Activated CD4-positive, alpha-beta memory T cell treated with anti-CD3 and anti-CD28 coated beads for 36 hours (primary cell): ENCODE measurements at places on chromosomes 13 and 19.

GRCh38 chr19:2054763-2055162 is 3.7 kb upstream of the MKNK2 start:
- DNase-seq: no peak

- DNase-seq: no peak
These were observed 221.4 kb upstream of the SLC10A2 start for GRCh38 chr13:103287659-103288058.

- peak; percentile 58 for DNase-seq
These were observed 59.5 kb downstream of the ZIC5 start for GRCh38 chr13:99911965-99912566.

GRCh38 chr13:40179445-40180281 is 486.8 kb downstream of the FOXO1 start:
- no peak for DNase-seq

- no peak for DNase-seq
These were observed 15.7 kb downstream of the MRPS12 start for GRCh38 chr19:38946229-38947010.

- peak; percentile 82 for DNase-seq
These were observed 8.6 kb upstream of the HIPK4 start for GRCh38 chr19:40398417-40399131.

GRCh38 chr19:42203700-42204099 is 13.8 kb downstream of the DEDD2 start:
- DNase-seq: no peak

DNA sequence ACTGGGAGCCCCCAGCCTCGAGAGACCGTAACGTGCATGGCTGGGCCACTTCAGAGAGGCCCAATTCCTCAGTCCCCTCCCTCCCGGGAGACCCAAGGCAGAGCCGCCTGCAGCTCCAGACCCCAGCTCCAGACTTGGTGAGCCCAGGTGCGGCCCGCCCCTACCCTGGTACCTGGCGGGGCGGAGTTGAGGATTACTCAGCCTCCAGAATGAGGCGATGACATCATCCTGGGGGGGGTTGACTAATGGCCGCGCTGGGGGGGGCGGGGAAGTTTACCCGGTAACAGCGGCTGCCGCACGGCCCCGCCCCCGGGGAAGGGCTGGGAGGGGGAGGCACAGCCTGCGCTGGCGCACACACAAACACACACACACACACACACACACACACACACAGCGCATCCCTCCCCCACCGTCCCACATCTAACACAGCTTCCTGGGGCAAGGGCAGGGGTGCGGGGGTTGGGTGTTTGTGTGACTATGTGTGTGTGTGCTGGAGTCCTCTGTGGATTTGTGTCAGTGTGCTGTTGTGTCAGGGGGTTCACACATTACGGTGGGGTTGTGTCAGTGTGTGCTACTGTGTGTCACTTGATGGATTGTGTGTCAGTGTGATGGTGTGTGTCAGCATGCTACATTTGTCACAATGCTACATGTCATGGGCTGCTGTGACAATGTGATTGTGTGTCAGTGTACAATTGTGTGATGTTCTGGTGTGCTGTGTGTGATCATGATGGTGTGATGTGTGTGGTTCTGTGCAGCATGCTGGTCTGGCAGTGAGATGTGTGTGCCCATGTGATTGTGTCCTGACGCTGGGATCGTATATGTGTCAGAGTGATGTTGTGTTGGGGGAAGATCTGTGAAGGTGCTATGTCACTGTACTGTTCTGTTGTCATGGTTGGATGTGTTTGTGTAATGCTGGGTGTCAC is 10.3 kb upstream of the BBC3 start:
- DNase-seq: peak; percentile 90

DNA sequence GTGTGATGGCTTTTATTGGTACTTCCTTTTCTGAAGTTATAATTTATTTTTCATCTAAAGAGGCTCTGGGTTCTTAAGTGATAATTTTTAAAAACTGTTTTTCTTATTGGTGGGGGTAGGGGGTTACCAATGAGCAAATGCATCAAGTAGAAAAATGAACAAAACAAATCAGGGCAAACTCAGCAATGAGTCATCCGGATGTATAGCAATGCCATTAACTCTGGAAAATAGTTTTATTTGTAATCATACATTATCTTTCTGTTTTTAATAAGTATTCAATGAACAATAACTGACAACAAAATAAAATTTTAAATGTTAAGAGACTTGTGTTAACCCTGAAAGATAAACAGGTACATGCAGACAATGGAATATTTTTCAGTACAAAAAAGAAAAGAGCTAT is 67.6 kb downstream of the UFM1 start:
- DNase-seq: no peak

GRCh38 chr13:112483299-112483698 is 104.7 kb downstream of the TUBGCP3 start:
- no peak for DNase-seq

DNA sequence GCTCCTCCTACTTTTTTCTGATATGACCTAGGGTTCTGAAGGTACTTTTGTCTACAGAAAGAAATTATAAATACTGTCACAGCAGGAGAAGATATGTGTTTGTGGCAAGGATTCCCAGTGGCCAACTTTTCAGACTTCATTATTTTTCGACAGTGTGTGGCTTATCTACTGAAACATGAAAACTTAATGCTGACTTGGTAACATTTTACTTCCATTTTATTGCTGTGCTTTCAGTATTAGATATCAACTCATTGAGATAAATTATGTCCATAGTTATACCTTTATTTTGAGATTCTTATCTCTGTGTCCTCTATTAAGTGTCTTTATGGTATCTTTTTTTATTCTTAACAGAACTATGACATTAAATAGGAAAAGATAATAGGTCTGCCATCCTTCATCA is 700.0 kb downstream of the PCDH9 start:
- no peak for DNase-seq

DNA sequence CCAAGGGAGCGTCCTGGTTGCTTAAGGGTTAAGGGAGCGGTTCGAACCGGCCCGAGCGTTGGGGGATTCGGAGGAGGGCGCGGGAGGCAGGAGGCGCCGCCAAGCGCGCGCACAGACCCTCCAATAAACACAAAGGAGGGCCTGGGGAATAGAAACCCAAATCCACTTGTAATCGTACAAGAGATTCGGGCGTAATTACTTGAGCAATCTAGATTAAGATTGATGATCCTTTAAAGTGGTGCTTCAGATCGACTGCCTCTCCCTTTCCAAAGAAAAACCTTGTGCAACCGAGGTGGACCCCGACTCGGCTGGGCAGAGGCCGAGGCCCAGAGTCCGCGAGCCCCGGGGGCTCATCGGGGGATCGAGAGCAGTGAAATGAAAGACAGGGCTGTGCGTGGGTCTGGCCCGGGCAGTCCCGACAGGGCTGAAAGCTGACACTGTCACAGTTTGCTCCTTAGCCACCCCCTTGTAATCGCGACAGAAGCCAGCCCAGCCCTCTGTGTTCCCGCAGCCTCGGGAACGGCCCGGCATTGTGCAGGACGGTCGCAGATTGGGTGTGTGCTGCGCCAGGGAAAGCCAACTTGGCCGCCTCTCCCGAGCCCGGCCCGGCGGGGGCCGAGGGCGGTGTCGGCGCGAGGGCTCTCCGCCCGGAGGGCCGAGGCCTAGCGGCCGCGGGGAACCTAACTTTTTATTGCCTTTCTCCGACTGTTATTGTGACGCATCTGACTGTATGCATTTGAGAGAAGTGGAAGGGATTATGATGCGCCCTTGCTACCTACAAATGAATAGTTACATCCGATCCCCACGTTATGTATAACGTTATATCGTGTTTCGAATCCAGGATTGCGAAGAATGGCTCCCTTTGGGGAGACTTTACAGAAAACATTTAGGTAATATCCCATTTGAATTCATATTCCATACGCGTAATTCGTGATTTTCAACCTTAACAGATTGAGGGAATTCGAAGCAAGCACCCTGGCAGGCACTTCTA is 5.5 kb downstream of the MAB21L1 start:
- DNase-seq: no peak

DNA sequence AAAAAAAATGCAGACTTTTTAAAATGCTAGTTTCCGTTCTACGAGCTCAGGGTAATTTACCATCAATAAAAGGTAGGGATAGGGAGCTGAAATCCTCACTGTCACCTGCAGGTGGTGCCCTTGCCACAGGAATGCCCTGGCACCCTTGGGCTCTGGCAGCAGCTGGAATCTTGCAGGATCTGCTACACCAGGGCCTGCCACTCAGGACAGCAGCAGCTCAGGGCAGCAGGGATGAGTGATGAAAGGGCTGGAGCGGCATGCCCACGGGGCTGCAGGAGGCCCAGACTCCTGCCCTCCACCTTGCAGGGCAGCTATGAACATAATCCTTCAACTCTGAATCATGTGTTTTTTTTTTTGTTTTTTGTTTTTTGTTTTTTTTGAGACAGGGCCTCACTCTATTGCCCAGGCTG is 54.0 kb downstream of the GNG7 start:
- DNase-seq: peak; percentile 82

DNA sequence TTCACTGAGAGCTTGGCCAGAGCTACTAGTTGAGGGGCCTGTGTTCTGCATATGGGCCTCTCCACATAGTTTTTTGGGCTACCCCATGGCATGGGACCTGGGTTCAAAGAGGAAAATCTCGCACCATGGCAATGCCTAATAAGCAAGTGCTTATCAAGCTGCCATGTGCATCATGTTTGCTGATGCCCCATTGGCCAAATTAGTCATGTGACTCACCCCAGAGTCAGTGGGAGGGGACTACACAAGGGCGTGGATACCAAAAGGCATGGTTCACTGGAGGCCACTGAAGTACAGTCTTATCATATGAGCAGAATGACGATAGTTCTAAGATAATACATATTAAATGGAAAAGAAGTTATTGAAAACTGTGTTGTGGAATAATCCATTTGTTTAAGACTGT is 214.8 kb downstream of the LMO7 start:
- DNase-seq: no peak

DNA sequence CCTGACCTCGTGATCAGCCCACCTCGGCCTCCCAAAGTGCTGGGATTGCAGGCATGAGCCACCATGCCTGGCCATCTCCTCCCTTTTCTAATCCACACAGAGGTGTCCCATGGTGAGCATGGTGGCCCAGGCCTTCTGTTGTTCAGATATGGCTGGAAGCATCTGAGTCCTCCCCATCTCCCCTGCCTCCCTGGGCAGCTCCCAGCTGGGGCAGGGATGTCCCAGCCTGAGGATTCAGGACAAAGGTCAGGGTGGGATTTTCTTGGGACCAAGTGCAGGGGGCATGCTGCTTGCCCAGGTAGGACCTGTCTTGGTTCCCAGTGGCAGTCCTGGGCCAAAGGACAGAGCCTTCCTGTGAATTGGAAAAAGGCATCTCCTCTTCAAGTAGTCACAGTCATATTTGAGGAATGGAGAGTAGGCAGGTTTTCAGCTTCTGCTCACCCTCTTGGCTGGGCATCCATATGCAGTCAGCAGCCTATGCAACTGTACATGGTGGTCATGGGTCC is 10.8 kb downstream of the ADGRE2 start:
- DNase-seq: no peak

GRCh38 chr13:57409656-57410055 is 221.9 kb upstream of the PCDH17 start:
- DNase-seq: no peak

DNA sequence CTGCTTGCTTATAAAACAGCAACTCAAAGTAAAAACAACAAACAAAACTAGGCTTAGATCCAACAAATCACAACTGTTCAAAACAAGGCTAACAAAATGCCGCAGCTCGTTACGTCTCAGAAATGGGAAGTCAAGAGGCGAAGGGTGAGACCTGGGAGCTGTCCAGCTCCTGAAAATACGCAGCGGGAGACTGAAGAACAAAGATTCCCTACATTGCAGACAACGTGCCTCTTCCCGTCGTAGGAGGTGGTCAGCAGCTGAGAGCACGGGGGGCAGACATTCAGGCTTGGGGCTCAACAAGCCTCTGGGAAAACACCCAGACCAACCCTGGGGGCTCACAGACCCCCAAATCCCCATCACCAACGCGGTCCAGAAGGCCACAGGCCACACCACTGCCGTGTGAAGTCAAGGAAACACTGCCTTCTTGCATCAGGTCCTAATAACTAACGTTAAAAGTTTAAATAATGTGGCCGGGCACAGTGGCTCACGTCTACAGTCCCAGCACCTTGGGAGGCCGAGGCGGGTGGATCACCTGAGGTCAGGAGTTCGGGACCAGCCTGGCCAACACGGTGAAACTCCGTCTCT is 13.5 kb downstream of the PLPP2 start:
- no peak for DNase-seq

DNA sequence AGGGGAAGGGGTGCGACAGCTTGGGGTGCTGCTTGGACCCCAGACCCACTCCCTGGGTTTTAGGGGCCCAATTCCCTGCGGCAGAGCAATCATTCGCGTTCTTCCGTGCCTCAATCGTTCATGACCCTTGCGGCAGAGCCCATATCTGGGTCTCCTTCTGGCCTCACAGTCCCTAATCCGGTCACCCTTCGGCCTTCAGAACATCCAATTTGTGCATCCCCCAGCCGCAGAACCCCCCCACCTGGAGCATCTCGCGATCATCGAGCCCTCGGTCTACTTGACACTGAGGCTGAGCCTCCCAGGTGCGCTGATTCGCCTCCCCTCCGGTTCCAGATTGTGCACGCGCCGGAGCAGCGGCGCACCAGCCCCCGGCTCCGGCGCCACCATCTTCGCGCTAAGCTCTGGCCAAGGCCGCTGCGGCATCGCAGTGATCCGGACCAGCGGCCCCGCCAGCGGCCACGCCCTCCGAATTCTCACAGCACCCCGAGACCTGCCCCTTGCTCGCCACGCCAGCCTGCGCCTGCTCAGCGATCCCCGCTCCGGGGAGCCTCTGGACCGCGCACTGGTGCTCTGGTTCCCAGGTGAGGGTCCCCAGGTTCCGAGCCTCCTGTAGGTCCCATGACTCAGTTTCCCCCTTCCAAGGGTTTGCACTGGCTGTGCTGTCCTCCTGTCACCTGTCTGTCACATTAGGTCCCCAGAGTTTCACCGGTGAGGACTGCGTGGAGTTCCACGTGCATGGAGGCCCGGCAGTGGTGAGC is 501 bp downstream of the GTPBP3 start:
- DNase-seq: peak; percentile 52

- no peak for DNase-seq
These were observed 131.8 kb downstream of the IRS2 start for GRCh38 chr13:109654341-109655205.

- no peak for DNase-seq
These were observed 10.0 kb downstream of the NKPD1 start for GRCh38 chr19:45150751-45151281.

DNA sequence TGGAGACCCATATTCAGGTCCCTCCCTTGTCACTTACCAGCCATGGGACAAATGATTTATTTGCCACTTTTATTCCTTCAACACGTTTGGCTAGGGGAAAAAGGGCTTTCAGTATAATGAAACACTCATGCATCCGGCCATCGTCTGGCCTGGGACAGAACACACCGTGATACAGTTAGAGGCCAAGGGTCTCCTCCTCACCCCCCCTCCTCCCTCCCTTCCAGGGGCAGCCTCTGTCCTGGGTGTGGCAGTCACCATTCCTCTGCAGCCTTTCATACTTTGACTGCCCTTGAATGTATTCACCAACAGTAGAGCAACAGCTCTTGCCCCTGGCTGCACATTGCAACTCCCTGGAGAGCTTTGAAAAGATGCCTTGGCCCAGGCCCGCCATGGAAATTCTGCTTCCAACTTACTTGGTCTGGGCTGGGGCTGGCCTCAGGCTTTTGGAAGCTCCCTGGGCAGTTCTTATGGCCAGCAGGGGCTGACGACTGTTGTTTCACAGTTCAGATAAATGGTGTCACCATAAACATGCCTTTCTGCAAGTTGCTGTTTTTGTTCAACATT is 3.0 kb downstream of the PAK4 start:
- DNase-seq: no peak
